ENCODE measurements at places on chromosomes 4 and X.

- DNase-seq, result no peak
Observed at GRCh38 chr4:15557786-15558550, 88.3 kb downstream of the CC2D2A start.

DNA sequence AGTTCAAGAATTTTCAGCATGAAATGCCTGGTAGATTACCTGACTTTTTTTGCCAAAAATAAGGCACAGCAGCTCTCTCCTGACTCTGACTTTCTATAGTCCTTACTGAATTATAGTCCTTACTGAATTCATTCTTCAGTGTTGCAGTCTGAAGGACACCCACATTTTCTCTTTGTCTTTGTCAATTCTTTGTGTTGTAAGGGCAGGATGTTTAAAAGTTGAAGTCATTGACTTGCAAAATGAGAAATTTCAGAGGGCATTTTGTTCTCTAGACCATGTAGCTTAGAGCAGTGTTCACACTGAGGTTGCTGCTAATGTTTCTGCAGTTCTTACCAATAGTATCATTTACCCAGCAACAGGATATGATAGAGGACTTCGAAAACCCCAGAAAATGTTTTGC is 168.0 kb downstream of the SOWAHB start:
- DNase-seq, result no peak

DNA sequence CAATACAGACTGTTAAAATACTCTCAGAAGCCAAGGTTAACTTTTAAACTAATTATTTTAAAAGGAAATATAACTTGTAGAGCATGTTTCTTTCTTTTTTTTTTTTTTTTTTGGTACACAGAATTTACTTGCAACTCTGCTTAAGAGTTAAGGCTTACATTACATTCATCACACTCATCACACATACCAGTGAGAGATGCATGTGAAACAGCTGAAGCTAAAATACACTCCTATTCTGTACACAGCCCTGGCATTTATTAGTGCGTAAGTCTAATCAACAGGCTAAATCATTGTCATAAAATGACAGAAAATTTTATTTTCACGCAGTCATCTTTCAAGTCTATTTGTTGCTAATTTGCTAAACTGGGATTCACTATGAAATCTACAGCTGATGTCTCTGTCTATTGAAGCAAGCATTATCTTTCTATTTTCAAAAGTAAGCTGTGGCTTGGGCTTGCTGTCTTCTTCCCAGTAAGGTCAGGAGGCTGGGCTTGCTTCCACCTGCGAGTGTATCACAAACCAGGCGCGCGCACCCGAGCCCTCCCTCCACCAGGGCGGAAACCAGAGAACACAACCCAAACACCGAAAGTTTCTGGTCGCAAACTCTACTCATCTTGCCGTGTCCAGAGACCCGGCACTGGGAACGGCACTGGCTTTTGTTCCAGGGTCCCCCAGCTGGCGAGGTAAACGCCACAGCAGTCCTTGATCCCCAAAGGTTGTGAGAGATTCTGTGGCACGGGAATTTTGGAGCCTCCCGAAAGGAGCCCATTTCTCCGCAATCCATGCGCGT is 3.9 kb downstream of the MAML3 start:
- DNase-seq, result no peak

DNA sequence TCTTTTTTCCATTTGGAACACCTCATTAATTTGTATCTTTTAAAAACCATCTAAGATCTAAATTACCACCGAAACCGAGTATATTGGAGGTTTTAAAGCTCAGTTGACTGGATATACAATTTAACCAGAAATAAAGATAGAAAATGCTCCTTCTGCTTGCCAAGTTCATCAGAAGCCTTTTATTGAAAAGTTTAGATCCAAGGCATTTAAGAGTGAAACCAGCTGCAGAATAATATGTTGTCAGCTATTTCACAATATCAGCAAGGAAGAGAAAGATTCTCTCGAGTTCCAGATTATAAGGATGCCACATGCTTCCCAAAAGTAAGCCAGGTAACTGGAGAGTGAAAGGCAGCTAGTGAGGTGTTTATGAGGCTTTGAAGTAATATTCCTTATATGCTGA is 217.4 kb downstream of the DCTD start:
- no peak for DNase-seq

- no peak for DNase-seq
Observed at GRCh38 chr4:64271601-64272081, 137.6 kb downstream of the TECRL start.

GRCh38 chr4:118221227-118221800 is 131.5 kb downstream of the PRSS12 start:
- no peak for DNase-seq

DNA sequence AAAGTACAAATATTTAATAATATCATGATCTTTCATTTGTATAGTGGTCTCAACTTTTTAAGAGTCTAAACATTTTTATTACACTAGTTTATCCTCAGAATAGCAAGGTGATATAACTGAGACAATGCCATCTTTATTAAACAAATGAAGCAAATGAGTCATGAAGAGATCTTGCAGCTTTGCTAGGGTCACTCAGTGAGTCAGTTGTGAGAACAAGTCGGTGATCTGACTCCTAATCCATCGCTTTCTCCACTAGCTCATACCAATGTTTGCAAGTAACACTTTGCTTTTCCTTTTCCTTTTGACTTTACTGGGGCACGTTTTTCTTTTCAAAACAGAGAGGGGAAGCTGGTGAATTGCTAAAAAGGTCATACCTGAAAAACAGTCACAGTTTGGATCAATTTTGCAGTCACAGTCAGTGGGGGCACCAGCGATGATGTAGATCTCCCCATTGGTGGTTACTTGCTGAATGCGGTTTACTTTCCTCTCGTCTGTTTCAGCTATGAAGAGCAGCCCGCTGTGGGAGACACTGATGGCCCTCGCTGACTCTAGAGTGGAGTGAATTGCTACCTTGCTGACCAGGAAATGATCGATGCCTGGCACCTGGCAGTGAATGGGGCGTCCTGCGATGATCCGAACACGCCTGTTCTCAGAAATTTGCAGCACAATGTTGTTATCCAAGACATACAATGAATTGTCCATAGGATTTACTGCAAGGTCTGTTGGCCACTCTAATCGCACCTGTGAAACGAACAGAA is 75.7 kb downstream of the SH2D1A start:
- no peak for DNase-seq

- DNase-seq, result peak; percentile 54
Observed at GRCh38 chrX:74534569-74535038, 79.8 kb downstream of the RLIM start.

DNA sequence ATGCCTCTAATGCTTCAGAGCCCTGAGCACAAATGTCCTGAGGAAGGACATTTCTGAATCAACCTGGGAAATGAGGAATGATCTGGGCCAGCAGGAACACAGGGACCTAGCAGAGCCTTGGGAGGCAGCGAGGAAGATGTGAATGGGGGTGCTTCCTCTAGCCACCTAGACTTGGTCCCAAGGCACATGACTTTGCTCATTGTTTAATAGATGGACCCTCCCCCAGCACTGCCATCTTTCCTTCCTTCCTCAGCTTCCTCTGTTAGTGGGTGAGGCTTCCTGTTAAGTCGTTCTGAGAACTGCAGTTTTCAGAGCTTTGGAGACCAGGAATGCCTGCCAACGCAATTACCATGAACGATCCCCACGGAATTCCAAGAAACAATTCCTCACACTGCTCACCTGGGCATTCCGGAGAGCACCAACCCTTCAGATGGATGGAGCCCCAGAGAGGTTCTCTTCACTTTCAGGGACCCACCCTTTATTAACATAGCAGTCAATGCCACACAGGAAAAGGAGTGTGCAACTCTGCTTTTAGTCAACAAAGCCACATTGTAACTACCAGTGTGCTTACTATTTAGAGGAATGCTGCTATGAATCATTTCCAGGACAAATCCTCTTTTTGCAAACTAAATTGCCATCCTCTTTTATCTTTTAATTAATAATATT is 48.5 kb upstream of the STIM2 start:
- DNase-seq, result no peak

DNA sequence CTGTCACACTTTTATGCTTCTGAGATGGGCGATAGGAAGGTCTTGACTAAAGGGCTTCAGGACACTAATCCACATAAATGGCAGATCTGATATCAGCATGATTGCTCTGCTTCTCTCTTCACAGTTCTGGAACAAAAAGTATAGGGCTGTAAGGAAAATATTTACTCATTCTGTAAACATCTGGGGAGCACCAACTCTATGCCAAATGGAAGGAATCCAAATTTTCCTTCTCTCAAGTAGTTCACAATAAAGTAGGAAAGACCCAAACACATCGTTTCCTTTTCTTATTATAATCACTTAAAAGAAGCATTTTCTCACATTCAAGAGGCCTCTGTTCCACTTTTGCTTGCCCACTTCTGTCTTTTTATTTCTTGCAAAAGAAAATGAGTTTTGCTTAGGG is 45.9 kb upstream of the F9 start:
- no peak for DNase-seq

DNA sequence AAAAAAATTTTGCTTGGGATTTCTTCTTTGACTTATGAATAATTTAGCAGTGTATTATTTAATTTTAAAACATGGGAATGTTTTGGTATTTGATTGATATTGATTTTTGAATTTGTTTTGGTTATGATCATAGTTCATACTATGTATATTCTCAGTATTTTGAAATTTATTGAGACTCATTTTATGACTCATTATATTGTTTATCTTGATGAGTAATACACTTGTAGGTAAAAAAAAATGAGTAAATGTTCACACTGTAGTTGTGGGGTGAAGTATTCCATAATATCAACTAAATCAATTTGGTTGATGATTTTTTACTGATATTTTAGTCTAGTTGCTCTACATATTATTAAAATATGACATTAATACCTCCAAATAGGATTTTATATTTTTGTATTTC is 1142.2 kb downstream of the ADGRL3 start:
- DNase-seq, result no peak

DNA sequence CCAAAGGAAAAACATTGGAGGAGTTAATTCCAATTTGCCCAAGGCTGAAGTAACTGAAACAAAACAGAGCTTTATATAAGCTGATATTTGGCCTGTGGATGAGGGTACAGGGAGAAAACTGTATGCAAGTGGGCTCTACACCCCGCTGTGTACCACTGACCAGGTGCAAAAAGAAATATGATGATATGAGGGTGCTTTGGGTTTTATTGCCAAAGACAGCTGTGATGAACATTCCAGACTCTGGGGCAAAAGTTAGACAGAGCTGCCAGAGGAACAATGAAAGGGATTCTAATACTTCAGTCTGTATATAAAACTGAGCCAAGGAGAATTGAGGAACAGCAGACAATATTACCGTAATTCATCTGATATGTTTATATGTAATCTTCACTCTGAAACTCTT is 117.4 kb downstream of the MID1 start:
- DNase-seq, result no peak

- no peak for DNase-seq
Observed at GRCh38 chr4:141905751-141906150, 269.4 kb downstream of the IL15 start.

GRCh38 chr4:137635601-137636000 is 103.3 kb upstream of the PCDH18 start:
- no peak for DNase-seq

- no peak for DNase-seq
Observed at GRCh38 chr4:189600718-189601435, 339.8 kb upstream of the FRG1 start.

DNA sequence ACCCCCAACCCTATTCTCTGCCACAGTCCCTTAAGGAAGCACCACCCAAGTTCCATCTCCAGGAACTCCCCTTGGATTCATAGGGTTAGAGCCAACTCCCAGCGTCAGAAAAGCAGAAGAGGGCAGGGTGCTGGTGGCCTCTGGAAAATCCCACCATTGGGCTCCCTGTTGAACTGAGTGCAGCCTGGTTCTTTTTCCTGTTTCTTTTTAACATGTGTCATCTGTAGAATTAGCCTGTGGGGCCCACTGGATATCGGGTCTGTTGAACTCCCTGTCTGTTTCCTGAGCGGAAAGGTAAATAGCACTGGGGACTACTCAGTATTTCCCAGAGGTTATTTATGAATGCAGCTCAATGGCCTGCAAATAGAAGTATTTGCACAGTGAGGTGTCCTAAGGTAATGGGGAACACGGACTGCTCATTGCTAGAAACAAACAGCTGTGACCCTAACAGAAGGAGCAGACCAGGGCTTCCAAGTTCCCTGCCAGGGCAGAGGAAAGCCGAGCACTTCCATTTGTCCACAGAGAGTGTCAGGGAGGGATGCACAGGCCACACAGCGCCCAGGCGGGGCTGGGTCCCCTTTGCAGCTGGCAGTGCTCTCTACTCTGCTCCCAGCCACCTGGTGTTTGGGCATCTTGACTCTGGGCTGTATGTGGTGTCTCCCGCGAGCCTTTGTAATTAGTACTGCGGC is 102.6 kb downstream of the FHDC1 start:
- no peak for DNase-seq

DNA sequence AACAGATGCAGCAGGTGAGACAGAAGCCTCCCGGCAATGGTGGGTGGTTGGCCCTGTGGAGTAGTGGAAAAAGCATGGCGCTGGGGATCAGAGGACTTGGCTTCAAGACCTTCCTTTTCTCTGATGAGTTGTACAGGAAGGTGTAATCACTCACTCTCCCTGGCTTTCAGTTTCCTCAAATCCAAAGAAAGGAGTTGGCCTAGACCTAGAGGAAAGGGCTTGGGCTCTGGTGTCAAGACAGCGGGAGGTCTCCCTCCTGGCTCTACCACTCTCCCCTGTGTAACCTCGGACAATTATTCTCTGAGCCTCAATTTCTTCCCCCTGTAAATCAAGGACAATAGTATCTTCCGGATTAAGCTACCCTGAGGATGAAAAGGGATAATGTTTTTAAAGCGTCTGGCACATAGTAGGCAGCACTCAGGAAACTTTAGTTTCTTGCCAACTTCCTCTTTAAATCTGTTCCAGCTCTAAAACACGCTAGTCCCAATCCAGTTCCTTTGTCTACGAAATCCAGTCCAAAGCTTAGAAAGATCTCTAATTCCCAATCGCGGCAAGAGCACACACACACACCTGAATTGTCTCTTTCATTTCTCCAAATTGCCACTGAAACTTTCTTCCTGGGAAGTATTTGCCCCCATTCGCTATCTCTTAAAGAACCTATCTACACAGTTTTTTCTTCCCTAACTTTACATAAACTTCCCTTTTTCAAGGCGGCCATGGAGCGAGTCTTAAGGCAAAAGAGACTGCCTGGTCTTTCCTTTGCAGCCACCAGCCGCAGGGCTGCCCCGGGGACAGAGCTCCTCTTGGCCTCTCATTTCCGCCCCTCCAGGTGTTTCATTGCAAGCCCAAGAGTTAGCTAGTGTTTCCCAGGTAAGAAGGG is 29.9 kb upstream of the GPC4 start:
- no peak for DNase-seq

DNA sequence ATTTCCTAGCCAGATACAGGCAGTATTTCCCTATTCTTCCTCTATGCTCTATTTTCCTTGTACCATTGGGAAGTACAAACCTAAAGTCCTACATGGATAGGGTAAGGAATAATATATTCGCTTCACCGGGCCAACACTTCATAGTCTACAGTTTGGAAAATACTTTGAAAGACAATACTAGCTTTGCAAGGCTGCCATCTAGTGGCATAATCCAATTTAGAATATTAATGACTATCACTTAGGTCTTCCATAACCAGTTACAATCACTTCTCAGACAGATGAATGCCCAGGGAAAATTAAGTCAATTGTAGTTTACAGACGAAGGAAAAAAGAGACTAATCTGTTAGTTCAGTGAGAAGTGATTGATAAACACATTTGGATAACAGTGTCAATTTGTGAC is 141.0 kb upstream of the FAM47C start:
- DNase-seq, result no peak

Data from activated T-cell treated with anti-CD3 and anti-CD28 coated beads, Interleukin-2, amount 50 U/mL, for 48 hours (primary cell).